ENCODE measurements at places on chromosomes 3 and 15.
A peak's percentile ranks its signal among the peaks of the same experiment; 100 is the strongest.

DNA sequence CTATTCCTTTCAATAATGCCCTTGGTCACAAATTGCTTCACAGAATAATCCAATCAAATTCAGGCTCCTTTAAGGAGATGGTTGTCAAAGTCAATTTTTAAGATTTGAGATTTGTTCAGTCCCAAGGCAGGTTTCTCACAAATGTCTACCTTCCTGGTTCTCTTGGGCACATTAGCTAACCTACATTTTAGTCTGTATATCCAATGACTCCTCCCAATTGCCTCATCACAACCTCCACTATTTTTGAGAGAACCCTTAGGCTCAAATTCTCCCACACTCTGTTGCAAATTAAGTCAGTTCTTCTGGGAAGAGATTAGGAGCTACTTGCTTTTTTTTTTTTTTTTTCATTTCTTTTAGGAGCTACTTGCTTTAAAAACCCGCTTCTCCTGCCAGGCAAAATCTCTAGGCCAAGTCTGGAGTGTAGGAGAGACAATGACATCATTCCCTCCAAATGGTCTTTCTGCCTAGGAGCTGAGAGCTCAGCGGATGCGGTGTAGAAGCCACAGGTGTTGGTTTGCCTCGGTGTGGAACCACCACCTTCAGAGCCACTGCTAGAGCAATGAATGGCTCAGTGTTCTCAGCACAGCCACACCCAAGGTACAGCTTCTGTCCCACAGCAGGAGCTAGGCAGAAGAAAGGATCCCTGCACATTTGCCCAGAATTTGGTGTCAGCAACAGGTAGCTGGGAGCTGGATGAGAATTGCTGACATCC lies 10.0 kb upstream of the INO80 start:
- DNase-seq, result no peak

DNA sequence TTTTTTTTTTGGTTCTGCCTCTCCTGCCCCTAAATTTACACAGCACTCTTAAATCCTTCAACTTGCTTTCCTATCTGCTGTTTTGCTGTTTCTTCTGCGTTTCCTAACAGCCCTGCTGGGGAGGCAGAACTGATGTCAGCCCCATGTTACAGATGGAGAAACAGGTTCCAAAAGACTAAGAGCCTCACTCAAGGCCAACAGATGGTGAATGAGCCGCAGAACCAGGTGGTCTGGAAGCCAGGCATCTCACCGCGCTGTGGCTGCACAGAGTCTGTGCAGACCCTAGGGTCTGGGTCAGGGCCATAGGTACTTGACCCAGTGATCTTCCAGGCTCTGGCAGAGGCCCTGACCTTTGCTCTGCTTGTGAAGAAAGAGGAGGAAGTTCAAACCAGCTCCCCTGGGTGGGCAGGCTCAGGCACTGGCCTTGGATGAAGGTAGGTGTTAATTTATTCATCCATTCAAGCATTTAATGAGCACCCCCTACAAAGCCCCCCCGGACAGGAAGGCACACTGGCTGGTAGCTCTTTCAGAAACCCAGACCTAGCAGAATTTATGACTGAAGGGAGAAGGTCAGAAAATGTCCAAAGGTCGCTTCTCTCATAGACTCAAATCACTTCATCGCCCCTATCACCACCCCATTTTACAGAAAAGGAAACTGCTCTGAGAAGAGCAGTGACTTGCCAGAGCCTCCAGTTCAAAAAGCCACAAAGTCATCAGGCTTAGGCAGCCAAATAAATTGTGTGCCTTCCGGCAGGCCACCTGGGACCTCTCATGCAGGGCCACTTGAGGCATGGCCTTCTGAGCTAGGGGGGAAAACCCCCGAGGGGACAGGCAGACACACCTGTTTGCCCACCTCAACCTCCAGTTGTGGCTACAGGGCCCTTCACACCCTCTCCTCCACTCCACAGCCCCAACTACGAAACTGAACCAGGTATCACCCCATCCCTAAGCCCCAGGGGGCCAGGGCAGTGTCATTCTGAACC lies 2.7 kb downstream of the CHDH start:
- DNase-seq, result no peak

- DNase-seq, result peak; percentile 59
These were observed 5.2 kb downstream of the TBC1D2B start for GRCh38 chr15:78072080-78072892.

DNA sequence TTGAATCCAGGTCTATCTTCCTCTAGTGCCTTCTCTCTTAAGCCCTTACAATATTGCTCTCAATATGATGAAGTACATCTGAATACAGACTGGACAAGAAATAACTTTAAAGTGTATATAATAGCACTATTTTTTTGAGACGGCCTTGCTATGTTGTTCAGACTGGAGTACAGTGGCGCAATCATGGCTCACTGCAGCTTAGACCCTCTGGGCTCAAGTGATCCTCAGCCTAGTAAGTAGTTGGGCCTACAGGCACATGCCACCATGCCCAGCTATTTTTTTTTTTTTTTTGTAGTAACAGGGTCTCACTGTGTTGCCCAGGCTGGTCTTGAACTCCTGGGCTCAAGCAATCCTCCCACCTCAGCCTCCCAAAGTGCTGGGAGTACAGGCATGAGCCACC lies 53.6 kb downstream of the MAP3K13 start:
- no peak for DNase-seq

- no peak for DNase-seq
These were observed 102.7 kb downstream of the CGNL1 start for GRCh38 chr15:57479005-57479404.

- no peak for DNase-seq
These were observed 463.6 kb upstream of the KCNMB2 start for GRCh38 chr3:178072391-178073305.

GRCh38 chr3:170718848-170719247 lies 133.0 kb upstream of the SLC7A14 start:
- no peak for DNase-seq

GRCh38 chr15:76184650-76185035 lies 124.9 kb downstream of the TMEM266 start:
- no peak for DNase-seq

- no peak for DNase-seq
These were observed 59.5 kb downstream of the GLB1 start for GRCh38 chr3:33037471-33037870.

- DNase-seq, result no peak
These were observed 129.1 kb upstream of the SEMA6D start for GRCh38 chr15:47587940-47588802.

GRCh38 chr15:89140595-89140994 lies 52.3 kb downstream of the ABHD2 start:
- DNase-seq, result no peak

- DNase-seq, result peak; percentile 12
These were observed 76.6 kb downstream of the SLC25A26 start for GRCh38 chr3:66297260-66297873.

GRCh38 chr15:56752986-56753385 lies 19.7 kb upstream of the ZNF280D start:
- DNase-seq, result no peak

DNA sequence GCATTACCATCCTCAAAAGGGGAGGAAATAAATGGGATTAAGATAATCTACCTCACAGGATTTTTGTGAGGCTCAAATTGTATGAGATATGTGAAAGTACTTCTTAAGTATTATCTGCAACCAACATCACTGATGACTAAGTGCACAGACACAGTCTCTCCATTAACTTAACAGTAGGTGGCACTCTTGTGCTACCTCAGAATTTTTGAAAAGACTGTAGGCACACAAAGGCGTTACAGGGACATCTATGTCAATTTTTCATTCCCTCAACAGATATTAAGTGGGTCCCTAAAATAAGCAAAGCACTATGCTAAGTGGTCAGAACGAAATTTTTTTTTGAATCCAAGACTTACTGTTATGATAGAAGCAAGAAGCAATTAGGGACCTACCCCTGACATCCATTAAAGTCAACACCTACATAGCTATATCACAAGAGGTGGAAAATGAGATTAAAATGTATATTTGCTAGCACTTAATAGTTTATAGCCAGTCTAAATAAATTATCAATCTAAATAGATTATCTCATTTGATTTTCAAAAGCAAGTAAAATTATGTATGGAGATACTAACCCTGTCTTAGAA lies 52.9 kb downstream of the RYK start:
- peak; percentile 79 for DNase-seq

DNA sequence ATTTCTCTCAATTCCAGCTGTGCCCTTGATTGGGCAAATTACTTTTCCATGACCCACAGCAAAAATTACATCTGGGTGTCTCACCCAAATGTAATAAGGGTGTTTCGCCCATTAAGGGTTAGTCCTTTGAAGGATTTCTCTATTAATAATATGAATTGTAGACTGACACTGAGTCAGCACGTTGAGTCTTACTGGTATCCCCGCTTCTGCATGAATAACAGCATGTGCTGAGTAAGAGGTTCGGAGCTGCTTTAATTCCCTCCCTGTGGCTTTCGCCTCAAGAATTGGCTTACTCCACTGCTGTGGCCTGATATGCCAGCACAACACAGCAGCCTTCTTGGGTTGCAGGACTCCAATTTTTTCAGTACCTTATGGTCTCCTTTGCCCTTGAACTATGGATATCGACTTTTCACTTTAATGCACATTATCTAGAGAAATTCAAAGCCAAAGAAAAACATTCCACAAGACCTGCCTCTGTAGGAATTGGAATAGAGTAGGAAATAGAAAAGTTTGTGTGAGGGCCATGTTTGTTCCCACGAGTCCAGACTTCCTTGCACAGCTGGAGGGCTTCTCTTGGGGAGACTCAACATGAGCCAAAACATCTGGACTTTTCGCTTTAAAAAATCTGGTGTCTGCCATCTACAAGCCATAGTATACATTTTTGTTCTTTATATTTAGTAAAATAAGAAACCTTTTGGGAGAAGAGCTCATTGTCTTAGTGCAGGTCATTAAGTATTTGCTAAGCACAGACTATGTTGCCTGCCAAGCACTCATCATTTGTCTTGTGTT lies 20.7 kb upstream of the ERC2 start:
- no peak for DNase-seq

DNA sequence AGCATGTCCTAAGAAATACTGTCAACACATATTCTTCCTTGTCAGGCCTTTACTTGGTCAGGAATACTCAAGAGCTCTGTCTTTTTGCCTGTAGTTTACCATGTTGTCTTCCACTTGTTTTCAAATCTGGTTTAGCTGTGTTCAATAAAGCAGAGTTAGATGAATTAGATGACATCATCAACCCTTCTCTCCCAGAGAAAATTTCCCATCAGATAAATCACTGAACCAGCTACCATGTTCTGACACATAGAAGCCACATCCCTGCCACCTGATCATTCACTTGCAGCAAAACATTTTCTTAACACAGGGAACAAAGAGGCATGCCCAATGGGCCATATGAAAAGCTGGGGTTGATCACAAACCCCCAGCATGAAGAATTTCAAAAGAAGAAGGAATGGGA lies 42.1 kb downstream of the TERC start:
- DNase-seq, result no peak

All from AG08395 (cell line).